Esophagus squamous epithelium (tissue), 5 donors: ENCODE measurements at places on chromosomes 2 and 18.

GRCh38 chr18:59383851-59384250 lies 24.8 kb upstream of the LMAN1 start:
- DNase-seq: no peak

GRCh38 chr18:46253498-46253897 lies 149.3 kb downstream of the HAUS1 start:
- DNase-seq: no peak

DNA sequence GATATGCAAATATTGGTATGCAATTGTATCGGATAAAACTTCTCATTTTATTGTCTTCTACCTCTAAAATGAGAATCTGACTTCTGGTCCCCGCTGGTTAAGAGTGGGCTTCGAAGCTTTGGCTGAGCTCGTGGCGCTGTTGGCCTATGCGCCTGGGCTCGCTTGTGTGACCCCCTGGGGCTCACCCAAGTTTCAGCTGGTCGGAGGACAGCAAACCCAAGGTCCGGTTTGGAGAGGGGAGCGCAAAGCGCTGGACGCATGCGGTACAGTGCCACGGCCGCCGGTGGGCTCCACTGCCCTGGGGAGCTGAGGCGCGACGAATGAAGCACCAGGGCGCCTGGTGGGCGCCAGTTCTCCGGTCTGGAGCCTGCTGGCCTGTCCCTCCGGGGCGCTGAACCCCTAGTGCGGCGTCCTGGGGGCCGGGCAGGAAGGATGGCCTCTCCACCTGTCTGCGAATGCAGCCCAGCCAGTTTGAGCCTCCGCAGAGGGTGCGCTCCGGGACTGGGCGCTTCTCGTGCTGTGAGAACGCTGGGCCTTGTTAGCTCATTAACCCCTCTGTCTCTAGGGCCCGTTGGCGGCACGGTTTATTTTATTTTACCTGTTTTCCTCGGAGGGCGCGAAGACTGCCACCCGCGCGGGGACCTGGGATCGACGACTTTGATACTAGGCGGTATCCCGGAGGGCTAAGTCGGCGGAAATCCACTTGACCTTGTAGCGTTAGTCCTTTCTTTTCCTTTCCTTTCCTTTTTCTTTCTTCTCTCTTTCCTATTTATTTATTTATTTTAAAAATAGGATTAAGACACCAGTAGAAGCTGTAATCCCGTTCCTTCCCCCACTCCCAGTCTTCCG lies 10.4 kb downstream of the MEIS1 start:
- no peak for DNase-seq

- DNase-seq: no peak
These were observed 54.3 kb downstream of the THUMPD2 start for GRCh38 chr2:39724828-39725144.
